NCI-H1105 treated with DMSO at 0.1 percent for 48 hours (cell line): ENCODE measurements at places on chromosomes 6 and 20.

DNA sequence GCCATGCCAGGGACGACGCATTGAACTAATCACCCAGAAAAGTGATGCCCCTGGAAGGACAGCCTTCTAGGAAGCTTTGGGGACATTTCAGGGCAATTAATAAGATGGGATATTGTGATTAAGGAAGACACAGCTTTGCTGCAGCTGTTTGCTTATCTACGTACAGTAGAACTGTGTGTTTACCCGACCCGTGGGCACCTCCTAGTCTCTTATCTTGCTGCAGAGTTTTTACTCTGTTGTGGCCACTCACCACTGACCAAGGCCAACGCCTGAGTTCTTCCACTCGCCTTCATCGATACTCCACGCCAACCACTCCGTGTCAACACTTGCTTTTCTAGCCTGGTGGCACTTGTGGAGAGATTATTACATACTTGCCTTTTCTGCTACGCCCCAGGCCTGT is 105.9 kb upstream of the MLN start:
- no peak for DNase-seq

GRCh38 chr6:111848262-111848812 is 24.9 kb downstream of the FYN start:
- DNase-seq, result no peak

DNA sequence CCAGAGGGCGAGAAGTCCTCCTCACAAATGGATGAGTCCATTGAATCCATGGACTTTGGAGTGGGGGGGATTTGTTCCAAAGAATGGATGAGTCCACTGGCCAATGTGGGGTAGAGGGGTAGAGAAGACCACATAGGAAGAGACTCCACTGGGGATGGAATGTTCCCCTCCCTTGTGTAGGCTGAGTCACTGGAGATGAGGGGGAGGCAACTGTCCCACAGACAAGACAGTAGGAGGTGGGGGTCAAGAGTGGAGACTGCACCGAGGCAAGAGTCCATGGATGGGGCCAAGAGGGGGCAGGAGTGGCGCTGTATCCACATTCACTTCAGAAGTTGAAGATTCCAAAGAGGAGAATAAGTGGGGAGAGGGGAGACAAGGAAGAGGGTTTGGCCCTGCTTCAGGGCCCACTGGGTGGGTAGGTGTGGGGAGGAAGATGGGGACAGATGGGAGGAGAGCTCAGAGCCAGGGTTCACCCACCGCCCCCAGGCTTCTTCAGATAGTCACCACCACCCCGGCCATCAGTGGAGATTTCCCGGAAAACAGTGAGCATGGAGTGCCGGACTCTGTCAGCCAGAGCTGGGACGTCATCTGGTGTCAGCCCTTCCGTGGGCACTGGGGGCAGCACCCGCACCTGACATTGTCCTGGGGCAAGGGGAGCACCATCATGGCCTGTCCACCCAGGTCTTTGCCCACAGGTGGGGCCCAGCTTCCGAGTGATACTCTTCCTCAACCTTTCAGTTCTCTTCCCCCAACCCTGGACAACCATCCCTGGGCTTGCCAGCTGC is 4.6 kb downstream of the EGFL8 start:
- no peak for DNase-seq

DNA sequence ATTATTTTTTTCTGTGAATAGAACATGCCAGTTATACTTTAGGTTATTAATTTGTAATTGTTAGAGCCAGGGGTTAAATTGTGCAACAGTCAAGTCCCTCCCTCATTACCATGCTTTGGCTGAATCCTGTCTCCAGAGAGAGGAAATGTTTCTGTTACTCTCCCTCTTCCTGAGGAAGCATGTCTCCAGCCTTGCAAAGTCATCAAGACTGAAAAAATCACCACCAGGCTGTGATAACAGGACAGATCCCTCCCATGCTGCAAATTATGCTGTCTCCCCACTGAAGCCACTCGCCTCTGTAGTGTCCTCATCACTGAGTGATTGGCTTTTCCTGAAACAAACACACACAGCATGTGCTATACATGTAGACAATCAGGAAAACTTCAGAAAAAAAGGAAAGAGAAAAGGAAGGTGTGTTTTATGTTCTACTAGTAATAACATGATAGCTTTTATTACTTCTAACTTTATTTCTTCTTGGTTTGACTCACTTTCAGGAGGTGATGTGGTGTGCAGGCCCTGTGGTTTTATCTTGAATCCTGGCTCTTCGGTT is 290.0 kb upstream of the JAG1 start:
- DNase-seq, result no peak

- DNase-seq, result peak; percentile 59
Observed at GRCh38 chr6:35602133-35602946, 86.4 kb downstream of the FKBP5 start.

DNA sequence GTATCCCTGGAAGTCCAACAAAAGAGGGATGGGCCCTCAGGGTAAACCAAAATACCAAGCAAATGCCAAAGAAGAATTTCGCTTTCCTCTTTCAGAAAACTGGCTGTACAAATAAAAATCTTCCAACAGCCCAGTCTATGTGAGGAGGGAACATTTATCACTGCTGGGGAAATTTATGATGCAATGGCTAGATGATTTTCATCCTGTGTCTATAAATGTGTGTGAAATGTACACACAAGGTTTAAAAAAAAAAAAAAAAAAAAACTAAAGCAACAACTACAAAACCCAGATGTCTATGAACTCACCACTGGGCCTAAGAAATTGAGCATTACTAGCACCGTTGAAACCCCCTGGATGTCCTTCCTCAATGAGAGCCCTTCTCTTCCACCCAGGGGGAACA is 68.7 kb upstream of the SLC4A11 start:
- DNase-seq, result no peak

- DNase-seq, result peak; percentile 80
Observed at GRCh38 chr6:32967151-32968091, 973 bp upstream of the BRD2 start.

DNA sequence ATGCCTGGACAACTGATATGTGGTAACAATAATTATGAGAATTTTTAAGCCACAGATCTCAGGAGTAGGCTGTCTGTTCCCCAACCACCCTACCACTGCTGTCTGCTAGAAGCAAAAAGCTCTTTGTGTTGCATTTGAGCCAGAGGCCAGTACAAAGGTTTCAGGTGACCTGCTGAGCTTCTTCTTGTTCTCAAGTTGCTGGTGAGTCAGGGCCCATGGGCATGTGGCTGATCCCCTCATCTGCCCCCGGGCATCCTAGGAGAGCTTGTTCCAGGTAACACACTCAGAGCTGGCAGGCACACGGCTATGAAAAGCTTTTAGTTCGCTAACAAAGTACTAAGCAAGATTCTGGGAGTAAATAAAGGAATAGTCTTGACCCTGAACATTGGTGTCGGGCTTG is 285.3 kb downstream of the CDC5L start:
- DNase-seq, result no peak

DNA sequence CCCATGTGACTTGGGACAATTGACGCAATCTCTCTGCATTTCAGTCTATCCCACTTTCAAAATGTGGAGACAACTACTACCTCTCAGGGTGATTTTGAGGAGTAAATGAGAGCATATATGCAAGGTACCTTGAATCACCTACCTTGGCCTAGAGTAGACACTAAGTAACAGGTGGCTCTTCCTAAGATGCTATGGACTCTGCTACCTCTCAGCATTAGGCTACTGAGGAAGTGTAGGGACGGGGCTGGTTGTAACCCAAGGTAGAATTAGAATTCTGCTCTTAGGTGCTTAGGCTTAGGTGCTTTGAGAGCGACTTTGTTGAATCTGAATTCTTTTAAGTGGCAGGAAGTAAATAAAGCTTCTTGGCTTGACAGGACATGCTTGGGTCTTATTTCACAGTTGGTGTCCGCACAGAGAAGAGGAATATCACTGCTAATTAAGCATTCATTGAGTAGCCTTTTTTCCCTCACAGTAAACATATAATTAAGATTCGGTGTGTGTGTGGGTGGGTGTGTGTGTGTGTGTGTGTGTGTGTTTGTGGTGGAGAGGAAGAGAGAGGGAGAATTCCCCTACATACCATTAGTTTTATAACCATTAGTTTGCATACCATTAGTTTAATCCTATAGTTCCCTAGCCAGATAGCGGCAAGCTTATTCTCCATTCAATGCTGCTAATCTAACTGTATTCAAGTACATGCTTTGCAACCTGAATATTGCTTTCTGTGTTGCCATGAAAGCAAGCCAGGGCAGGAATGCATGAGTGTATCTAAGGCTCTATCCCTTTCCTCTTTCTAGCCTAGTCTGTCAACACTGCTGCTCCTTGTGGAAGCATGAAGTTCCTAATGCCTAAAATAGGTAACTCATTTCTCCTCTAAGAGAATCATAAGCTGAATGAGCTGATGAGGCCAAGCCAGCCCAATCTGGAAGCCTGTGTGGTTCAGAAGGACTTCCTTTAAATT is 112.5 kb downstream of the IPCEF1 start:
- peak; percentile 6 for DNase-seq

DNA sequence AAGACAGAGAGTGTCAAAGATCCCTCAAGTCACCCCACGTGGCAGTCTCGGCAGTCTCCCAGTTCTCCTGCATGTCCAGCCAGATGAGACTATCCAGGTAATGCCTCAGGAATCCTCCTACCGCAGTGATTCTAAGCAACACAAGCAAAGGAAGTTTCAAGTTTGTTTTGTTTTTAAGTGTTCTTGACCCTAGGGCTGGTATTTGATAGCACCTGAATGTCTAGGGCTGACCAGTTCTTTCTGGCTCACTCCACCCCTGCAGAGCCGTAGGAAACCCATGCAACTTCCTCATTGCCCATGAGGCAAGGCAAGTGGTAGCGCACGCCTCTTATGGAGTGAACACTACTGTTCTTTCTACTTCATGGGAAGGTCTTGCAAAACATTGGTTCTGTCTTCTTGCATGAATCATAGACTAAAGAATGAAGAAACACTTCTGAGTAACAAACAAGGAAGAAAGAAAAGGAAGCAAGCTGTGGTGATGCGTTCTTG is 24.8 kb upstream of the FOXQ1 start:
- DNase-seq, result no peak

- no peak for DNase-seq
Observed at GRCh38 chr6:146990284-146990683, 213.9 kb upstream of the STXBP5 start.

DNA sequence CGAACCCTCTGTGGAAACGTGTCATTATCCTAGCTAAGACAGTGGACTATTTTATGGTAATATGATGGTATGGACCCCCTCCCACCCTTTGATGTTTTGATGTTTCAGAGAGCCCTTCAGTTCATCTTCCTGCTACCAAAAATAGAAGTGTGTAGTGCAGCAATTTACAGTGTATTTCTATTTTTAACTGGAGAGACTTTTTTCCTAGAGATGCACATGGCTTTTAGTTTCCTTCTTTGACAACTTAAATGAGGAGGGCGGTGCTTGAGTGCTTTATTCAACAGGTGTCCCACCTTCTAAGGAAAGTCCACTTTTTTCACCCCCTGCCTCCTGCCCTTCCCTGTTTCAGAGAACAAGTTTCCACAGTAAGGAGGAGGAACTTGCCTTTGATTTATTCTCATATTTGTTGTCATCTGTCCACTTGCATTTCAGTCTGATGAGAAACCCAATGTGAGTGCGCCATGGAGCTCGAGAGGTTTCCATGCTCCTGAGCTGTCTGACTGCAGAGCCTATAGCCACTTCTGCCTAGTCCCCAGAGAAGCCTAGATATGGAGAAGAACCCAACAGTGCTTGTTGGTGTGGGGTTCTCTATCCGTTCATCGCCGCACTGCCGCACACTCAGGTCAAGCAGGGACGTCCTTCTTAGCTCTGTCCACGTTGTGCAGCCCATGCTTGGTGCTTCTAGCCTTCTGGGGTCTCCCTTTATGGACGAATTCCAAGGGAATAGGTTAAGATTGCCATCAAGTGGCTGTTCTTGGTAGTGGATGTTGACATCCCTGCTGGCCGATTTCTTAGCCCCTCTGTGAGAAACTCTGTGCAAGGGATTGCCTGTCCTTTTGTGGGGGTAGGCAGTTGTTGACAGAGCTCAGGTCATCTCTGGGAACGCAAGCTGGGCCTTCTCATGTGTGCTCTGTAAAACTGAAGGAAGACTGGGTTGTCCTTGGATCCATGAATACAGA is 144.2 kb downstream of the JARID2 start:
- DNase-seq, result peak; percentile 39

- DNase-seq, result no peak
Observed at GRCh38 chr20:25251019-25251418, 3.1 kb downstream of the PYGB start.

- DNase-seq, result no peak
Observed at GRCh38 chr6:142543606-142544005, 241.8 kb downstream of the ADGRG6 start.

DNA sequence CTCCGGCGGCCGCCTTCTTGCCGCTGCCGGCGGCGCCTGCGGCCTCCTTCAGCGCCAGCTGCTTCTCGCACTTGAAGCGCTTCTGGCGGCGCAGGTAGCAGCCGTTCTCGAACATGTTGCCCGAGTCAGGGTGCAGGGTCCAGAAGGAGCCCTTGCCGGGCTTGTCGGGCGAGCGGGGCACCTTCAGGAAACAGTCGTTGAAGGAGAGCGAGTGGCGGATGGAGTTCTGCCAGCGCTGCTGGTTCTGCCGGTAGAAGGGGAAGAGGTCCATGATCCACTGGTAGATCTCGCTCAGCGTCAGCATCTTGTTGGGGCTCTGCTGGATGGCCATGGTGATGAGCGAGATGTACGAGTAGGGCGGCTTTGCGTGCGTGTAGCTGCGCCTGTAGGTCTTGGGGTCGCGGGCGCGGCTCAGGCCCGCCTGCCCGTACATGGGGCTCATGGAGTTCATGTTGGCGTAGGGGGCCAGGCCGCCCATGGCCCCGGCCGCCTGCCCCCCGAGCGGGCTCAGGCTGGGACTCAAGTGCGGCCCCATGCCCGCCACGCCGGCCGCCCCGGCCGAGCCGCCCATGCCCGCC is 1.9 kb downstream of the FOXA2 start:
- peak; percentile 36 for DNase-seq

DNA sequence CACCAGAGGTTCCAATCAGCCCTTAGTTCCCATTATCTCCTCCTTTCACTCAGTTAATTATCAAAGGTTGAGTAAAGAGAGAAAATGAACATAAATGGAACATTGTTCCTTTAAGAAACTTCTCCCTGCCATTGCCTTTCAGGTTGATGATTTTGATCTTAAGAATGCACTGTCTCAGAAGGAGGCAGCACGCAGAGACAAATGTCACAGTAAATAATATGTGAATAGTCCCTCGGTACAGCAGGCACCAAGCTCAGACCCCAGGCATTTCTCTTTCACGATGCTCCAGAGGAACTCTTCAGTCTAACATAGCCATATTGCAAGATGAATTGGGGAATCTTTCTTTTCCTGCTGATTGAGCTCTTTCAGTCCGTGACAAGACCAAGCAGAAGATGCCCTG is 435.3 kb upstream of the SPTLC3 start:
- no peak for DNase-seq

DNA sequence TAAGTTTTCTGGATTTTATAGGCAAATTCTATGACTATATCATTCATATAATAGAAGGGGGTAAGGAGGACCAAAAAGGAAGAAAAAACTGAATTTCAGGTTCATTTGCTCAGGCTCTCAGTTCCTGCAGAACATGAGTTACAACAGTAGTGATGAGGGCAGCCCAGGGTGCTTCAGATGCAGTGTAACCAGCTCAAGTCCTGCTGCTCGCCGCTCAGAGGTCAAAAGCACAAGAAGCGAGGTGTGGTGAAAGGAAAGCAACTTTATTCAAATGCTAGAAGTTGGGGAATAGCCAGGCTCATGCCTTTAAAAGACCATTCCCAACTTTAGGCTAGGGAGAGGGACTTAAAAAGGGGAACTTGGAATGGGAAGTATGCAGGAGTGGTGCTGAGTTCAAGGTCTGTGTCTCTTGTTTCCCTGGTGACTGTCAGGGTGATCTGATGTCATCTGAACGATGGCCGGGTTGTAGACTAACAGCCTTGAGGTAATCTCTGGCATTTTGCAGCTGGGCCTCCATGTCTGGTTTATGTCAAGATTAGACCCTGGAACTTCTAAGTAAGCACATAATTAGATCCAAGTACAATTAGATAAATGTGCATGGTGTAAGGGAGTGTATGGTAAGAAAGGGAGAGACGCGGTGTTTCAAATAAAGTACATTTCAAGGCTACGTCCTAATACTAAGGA is 14.5 kb upstream of the SEC63 start:
- no peak for DNase-seq
